ENCODE measurements at places on chromosomes 4 and X.

GRCh38 chr4:87257523-87257922 is 37.1 kb upstream of the KLHL8 start:
- no peak for DNase-seq

GRCh38 chrX:129523079-129523911 is at the start of gene SMARCA1:
TSS of gene SMARCA1 (minus strand) at chrX:129523490. CDS start at chrX:129523370, 120 bp downstream.
- DNase-seq: no peak

DNA sequence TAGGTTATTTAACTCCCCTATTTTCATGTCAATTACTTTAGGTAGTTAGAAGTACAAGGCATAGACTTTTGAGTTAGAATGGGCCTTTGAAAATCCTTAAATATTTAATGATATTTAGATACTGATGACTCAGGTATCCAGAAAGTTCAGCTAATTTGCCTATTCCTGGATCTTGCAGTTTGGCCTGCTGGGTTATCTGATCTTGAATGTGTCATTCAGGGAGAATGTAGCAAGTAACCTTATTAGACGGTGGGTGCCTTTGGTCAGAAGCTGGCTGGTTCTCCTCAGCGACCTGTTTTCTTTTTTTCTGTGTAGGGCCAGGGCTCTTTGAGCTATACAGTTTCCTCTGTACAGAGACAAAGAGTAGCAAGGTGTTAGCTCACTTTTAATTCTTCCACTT is 42.0 kb downstream of the MTM1 start:
- DNase-seq: no peak

GRCh38 chr4:108322497-108322896 is 153.8 kb upstream of the LEF1 start:
- DNase-seq: no peak

DNA sequence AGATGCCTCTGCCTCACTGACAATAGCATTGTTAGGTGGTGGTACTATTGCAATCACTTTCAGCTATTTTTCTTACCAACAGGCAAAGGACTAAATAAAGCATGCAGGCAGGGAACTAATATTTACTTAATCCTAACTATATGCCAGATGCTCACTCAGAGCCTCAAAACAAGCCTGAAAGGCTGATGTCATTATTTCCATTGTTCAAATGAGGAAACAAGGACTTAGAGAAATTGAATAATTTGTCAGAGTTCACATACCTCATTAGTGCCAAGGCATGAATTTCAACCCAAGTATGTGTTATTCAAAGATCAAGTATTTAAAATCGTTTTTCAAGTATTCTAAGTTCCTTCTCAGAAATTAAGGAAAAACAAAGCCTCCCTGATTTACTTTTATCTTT is 374.9 kb upstream of the TECRL start:
- peak; percentile 13 for DNase-seq

DNA sequence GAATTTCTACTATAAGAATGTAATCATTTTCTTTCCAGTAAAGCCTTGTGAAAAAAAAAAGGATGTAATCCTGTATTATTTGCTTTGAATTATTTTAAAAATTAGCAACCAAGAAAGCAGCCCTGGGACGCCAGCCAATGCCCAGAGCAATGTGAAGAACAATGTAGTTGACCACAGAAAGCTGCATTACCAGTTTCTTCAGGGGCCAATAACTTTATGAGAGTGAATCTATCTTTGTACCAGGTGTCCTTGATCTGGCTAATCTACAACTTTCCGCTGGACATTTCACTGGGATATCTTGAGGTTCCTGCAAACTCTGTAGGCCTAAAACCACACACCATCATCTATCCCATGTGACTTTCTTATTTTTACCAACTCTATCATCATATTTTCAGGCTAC is 7.6 kb upstream of the KLHL2 start:
- no peak for DNase-seq

- DNase-seq: no peak
These were observed 5.8 kb downstream of the AFAP1 start for GRCh38 chr4:7933651-7934510.

DNA sequence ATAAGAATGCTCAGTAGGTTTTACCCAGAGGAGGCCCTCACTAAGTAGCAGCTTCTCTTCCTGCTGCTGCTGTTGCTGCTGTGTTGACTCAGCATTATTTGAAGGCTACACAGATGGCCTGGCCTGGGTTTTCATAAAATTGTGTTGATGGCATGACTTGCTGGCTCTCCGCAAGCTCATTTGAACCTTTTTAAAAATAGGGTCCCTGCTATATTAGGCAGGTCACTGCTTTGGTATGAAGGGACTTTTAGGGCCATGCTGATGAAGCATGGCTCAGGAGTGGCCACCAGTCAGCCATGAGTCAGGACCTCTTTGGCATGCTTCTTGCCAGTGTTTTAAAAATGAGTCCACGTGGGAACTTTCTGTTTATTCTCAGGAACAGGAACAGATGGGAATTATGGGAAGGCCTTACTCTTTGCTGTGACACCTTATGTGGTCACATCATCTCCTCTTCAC is 128.7 kb downstream of the MID1IP1 start:
- DNase-seq: no peak

- peak; percentile 52 for DNase-seq
These were observed 1509.6 kb downstream of the ADGRL3 start for GRCh38 chr4:62709618-62710252.

DNA sequence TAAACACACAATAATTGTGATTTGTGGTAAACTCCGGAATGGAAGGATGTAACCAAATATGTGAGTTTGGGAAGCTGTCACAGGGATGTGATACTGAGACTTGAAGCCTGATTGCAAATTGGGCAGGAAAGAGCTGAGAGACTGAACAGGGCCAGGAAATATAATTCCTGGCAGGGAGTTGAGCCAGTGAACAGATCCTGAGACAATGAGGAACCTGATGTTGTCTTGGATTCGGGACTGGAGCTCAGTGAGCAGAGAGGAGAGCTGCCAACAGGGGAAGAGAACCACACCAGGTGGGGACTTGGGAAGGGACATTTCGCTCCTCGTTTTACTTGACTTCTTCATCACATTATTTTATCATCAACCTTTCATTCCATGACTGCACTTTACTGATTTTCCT is 386.0 kb downstream of the TLL1 start:
- DNase-seq: peak; percentile 67

DNA sequence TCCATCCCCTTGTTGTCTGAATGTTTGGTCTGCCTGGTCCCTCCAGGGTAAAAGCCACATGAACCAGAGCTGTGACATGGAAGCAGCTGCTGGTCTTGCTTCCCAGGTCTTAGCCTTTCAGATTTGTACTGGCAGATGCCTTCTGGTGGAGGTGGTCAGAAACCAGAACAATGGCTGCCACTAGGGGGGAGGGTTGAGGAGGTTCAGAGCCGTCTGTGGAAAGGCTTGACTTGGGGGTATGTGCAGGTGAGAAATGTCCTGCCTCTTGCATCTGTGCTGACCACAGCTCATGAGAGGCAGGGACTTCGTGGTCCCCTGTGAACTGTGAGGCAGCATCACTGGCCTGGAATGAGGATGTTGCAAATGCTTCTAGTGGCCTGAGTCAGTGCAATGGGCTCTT is 144.2 kb upstream of the WDR1 start:
- no peak for DNase-seq

GRCh38 chr4:181528570-181529184 is 714.5 kb upstream of the TENM3 start:
- DNase-seq: peak; percentile 60

- DNase-seq: no peak
These were observed 46.0 kb downstream of the MAOA start for GRCh38 chrX:43702079-43702524.

- no peak for DNase-seq
These were observed 1253.0 kb upstream of the PCDH7 start for GRCh38 chr4:29467044-29467717.

DNA sequence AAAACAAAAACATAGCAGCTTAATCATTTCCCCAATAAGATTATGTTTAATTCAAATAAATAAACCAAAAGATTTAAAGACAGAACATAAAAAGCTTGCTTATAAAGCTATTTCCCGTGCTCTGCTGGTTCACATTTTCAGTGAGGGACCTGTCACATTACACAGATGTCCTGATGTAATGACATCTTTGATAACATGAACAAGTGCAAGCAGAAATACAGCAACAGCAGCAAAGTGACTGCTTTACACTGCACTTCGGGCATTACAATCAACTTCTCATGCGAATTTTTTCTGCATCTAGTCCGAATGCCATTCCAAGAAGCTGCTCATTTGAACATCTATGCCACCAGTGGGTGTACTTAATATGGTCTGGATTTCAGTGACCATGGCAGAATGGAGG is 940.3 kb upstream of the IGFBP7 start:
- no peak for DNase-seq

- no peak for DNase-seq
These were observed 20.5 kb upstream of the GPR78 start for GRCh38 chr4:8559524-8560264.

- DNase-seq: no peak
These were observed 1804.7 kb downstream of the STIM2 start for GRCh38 chr4:28665306-28665705.

DNA sequence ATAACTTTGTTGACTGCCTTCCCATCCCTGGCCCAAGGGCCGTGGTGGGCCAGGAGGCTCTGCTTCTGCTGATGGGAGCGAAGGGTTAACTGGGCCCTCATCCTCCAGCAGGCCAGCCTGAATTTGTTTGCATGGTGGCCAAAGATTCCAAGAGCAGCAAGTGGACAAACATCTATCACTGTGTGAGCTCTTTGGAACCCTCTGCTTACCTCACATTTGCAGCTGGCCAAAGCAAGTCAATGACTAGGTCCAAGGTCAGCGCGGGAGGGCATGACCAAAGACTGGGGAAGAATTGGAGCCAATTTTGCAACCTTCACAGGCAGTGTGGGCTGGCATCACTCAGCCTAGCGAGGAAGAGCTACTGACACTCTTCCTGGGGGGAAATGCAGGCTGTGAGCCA is 67.8 kb upstream of the ATP6AP2 start:
- DNase-seq: no peak

All from NCI-H2081 (cell line).